Cardiac muscle cell (in vitro differentiated cells and primary cell): ENCODE measurements at places on chromosomes 7 and 10. TPM values are rescaled to one million over a fixed set of nuclear protein-coding genes. Genes with fewer than 3 reads are reported as not detected.

Gene LRRC18
- not detected in 2 replicates for polyA plus RNA-seq

Gene CDNF
- 1.4 and 2.9 TPM in 2 replicates for polyA plus RNA-seq

Gene VSTM4
- polyA plus RNA-seq: 3.6 and 6.8 TPM in 2 replicates

Gene TFEC
- not detected in 2 replicates for polyA plus RNA-seq

Gene LIPK
- polyA plus RNA-seq: not detected in 2 replicates

Gene TACR2
- polyA plus RNA-seq: 0.26 and 0.53 TPM in 2 replicates

Gene SOSTDC1
- polyA plus RNA-seq: 2.0 and 2.9 TPM in 2 replicates

Gene NRG3
- polyA plus RNA-seq: 0.55 and 0.85 TPM in 2 replicates

Gene ZNF487
- polyA plus RNA-seq: 5.3 and 6.0 TPM in 2 replicates

Gene MOGAT3
- not detected in 2 replicates for polyA plus RNA-seq

Gene CHST12
- 26.8 and 29.3 TPM in 2 replicates for polyA plus RNA-seq

Gene ADAM22
- 1.1 and 3.5 TPM in 2 replicates for polyA plus RNA-seq

Gene SLC26A5
- 0.12 and 0.44 TPM in 2 replicates for polyA plus RNA-seq

Gene MIOS
- 18.1 and 27.1 TPM in 2 replicates for polyA plus RNA-seq

Gene FAM24A
- polyA plus RNA-seq: not detected in 2 replicates

Gene VAX1
- not detected in 2 replicates for polyA plus RNA-seq

Gene SHOC2
- 31.3 and 45.8 TPM in 2 replicates for polyA plus RNA-seq
